H9 (cell line): ENCODE measurements at places on chromosomes 7 and 10.
A peak's percentile ranks its signal among the peaks of the same experiment; 100 is the strongest.

GRCh38 chr10:44950326-44951225 lies 9.0 kb upstream of the RASSF4 start:
- no peaks in the 10 kb centered on the region for H3K27me3 ChIP-seq
- H3K36me3 ChIP-seq, result peaks cover 13% of the 10 kb centered on the region
- H3K4me1 ChIP-seq, result peaks cover 7% of the 10 kb centered on the region
- H3K4me3 ChIP-seq, result no peak overlapping the region
- no peak overlapping the region for H3K27ac ChIP-seq
- DNase-seq, result peak; percentile 20

GRCh38 chr10:13983035-13983434 lies 347.7 kb downstream of the FRMD4A start:
- DNase-seq, result no peak
- H3K4me1 ChIP-seq, result no peaks in the 10 kb centered on the region
- H3K4me3 ChIP-seq, result no peak overlapping the region
- no peaks in the 10 kb centered on the region; the same call in 2 of the 3 replicates for H3K36me3 ChIP-seq
- H3K27me3 ChIP-seq, result no peaks in the 10 kb centered on the region
- H3K27ac ChIP-seq, result no peak overlapping the region

DNA sequence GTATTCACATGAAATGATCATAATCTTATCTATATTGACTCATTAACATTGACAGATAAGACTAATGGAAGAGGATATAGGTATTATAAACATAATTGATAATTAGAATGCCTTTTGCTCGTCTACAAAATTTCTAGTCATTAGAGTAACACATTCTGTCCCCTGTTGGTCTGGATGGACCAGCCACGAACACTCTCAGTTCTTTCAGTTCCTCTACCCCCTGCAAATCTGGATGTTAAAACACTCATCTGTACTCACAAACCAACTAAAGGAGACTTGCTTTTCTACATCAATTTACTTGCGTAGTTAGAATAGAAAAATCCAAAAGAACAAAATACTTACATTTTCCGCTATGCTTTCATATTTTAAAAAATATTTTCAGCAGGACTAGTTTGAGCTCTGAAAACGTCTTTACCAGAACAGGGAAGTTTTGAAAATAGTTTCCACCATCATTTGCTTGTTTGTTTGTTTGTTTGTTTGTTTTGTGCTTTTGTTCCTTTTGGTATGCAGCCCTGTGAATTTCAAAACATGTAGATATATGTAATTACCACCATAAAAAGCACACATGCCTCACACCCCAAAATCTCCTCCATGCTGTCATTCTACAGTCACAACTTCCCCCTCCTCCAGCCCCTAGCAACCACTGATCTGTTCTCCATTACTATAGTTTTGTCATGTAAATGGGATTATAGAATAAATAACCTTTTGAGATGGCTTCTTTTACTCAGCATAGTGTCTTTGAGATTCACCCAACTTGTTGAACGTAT lies 103.8 kb downstream of the FZD1 start:
- H3K27me3 ChIP-seq, result no peaks in the 10 kb centered on the region
- no peak overlapping the region for H3K27ac ChIP-seq
- no peaks in the 10 kb centered on the region for H3K36me3 ChIP-seq
- DNase-seq, result no peak
- no peaks in the 10 kb centered on the region; the same call in 1 of the 2 replicates for H3K4me1 ChIP-seq

DNA sequence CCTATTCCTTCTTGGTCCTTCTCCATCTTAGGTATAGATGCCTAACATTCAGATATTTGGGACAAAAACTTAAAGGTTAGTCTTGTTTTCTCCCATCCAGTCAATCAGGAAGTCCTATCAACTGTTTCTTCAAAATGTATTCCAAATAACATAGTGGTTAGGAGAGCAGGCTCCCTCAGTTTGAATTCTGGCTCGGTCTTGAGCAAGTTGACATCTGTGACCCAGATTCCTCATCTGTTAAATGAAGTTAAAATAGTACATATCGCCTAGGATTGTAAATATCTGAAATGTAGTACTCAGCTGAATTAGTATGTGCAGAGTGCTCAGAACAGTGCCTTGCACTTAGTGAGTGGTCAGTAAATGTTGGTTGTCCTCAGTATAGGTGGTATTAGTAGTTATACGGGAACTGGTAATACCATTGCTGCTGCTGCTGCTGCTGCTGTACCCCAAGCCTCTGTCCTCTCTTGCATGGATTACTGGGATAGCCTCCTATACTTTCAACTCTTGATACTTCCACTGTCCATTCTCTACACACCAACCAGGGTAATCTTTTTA lies 58.6 kb downstream of the RALA start:
- H3K4me1 ChIP-seq, result peaks cover 8% of the 10 kb centered on the region; the same call in 1 of the 2 replicates
- H3K36me3 ChIP-seq, result peaks cover 1% of the 10 kb centered on the region; the same call in 1 of the 3 replicates
- no peaks in the 10 kb centered on the region for H3K27me3 ChIP-seq
- no peak overlapping the region for H3K4me3 ChIP-seq
- no peak for DNase-seq
- no peak overlapping the region for H3K27ac ChIP-seq

DNA sequence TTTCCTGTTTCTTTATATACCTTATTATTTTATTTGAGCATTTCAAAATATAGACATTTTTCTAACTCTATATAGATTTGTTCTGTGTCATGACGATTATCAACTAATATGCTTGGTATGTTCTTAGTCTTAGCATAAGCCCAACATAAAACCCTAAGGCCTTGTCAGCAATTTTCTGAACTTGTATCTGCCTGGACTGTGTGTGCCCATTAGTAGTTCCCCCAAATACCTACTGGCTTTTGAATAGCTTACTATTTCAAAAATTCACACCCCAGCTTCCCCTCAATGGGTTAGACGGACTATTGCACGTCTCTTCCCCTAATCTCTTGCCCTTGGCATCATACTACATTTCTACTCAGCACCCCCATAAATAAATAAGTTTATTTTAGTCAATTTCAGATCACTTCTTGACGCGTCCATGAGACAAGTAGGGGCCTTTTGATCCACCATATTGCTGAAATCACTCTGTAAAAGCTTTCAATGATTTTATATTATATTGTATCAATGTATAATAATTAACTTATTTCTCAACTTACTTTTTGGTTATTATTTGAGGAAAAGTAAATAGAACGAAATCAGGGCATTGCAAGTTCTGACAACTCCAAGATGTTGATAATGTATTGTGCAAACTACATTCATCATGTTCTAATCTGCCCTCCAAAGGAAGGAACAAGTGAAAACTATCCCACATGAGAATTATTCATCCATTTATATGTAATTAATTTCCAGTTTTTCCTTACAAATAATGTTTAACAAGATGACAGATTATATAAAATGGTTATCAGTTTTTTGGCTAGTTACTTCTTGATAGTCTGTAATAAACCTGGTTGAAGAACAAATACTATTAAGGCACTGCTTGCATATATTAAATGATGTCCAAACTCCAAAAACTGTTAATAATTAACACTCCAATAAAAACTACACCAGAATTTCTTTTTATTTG lies 1.1 kb upstream of the AKR1C3 start:
- no peak for DNase-seq
- no peaks in the 10 kb centered on the region; the same call in 2 of the 3 replicates for H3K36me3 ChIP-seq
- no peak overlapping the region for H3K4me3 ChIP-seq
- no peak overlapping the region for H3K27ac ChIP-seq
- H3K4me1 ChIP-seq, result no peaks in the 10 kb centered on the region; the same call in 1 of the 2 replicates
- no peaks in the 10 kb centered on the region for H3K27me3 ChIP-seq

DNA sequence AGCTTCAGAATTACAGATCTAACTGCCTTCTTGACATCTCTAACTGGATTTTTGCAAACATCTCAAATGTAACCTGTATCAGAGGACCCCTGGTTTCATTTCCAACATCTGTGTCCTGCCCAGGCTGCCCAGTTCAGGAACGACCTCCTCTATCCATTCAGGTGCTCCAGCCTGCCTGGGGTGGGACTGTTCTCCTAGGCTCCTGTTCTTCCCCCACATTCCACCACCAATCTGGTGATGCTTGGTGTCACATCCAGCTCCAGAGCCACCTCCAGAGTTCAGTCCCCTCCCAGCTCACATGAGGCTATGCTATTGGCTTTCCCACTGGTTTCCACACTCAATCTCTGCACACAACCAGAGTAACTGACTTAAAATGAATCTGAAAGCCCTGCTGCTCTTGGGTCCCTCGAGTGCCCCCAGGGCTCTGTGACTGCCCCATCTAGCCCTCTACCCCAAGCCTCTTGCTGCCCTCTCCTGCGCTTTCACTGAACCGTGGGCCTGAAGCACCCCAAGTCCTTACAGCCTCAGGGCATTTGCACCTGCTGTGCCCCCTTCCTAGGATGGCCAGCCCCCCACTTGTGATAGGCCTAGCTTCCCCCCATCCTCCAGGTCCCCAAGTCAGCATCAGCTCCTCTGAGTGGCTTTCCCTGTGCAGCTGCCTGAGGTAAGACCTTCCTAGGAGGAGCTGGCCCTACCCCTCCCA lies 46.1 kb downstream of the PPIF start:
- DNase-seq, result no peak
- H3K27ac ChIP-seq, result no peak overlapping the region
- H3K36me3 ChIP-seq, result no peaks in the 10 kb centered on the region
- H3K4me3 ChIP-seq, result no peak overlapping the region
- H3K4me1 ChIP-seq, result no peaks in the 10 kb centered on the region

DNA sequence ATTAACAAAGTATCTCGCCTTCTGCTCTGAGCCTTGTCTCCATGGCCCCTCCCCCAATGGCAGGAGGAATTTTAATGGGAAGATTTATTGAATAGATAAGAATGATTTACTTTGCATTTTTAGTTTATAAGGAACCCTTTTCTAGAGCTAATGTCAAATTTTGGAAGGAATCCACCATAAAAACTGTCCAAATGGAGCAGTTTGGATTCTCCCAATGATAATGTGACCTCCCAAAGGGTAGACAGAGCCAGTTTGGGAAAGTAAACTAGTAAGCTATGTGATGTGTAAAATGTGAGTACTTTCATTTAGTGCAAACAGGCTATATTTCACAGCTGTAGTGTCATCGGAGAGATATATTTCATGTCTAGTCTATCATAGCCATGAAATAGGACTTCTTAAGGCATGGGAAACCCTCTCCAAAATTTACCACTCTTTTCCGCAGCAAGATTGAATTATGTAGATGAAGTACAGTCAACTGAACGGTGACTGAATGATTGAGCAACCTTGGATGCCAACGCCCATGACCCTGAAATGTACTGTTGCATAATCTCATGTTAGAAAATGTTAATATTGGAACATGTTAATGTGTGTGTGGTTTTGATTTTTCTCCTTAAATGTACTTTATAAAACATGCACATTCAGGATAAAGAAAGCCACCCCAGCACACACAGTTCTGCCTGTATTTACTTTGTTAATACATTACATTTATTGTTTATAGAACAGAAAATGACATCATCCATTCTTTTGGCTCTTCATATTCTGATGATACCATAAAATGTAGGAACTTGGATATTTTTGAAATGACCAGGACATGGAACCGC lies 140.6 kb downstream of the NRP1 start:
- DNase-seq, result no peak
- no peaks in the 10 kb centered on the region for H3K36me3 ChIP-seq
- no peaks in the 10 kb centered on the region for H3K4me1 ChIP-seq
- H3K27ac ChIP-seq, result no peak overlapping the region
- H3K4me3 ChIP-seq, result no peak overlapping the region

GRCh38 chr10:77467422-77467963 lies 170.1 kb downstream of the KCNMA1 start:
- H3K4me1 ChIP-seq, result peaks cover 3% of the 10 kb centered on the region; the same call in 1 of the 2 replicates
- H3K27ac ChIP-seq, result no peak overlapping the region
- H3K27me3 ChIP-seq, result no peaks in the 10 kb centered on the region
- no peaks in the 10 kb centered on the region for H3K36me3 ChIP-seq

DNA sequence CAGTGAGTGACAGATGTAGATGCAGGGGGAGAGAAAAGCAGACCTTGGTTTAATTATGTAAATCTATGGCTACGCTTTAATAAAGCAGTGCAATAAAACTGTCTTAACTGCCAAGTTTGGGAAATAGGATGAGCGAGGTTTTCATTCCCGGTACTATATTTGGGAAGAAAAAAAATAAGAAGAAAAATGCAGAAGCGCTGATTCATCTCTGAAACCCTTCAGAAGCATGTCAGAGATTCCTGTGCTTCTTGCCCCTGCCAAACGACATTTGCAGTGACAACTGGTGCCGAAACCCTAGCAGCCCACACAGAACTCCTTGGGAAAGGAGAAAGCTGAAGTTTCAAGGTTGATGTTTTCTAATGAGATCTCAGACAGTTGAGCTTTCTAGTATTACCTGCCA lies 380.7 kb downstream of the REEP3 start:
- DNase-seq, result no peak
- no peak overlapping the region for H3K4me3 ChIP-seq
- no peaks in the 10 kb centered on the region for H3K27me3 ChIP-seq
- H3K36me3 ChIP-seq, result no peaks in the 10 kb centered on the region

DNA sequence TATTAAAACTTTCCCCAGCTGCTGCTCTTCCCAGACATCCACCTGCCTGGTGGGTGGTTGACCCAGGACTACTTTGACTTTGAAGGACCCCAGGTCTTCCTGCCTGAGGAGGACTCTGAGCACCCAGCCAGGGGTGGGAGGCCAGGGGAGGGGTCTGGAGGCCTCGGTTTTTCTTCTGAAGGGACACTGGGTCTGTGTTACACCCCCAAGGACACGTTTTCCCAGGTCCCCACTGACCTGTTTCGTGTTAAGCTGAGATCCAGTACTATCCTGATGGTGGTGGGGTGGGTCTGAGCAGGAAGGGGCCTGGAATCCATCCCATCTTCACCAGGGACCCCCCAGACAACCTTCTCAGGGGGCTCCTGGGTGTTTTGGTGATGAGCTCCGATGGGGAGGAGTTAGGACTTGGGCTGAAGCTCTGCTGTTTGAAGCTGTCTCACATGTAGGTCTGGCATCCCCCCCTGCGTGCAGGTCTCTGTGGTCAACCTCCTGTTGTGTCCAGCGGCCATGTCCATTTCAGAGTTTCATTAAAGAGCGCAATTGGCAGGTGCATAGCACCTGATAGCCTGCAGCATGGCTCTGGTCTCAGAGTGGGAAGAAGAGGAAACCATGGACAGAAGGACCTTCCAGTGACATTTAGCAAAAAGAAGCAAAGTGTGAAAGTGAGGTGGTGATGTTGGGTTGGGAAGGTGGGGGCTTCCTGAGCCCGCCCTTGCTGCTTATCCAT lies 3.5 kb downstream of the JAKMIP3 start:
- peaks cover 2% of the 10 kb centered on the region; the same call in 1 of the 2 replicates for H3K4me1 ChIP-seq
- H3K36me3 ChIP-seq, result no peaks in the 10 kb centered on the region; the same call in 2 of the 3 replicates
- DNase-seq, result no peak

GRCh38 chr7:139044813-139045794 lies 9.3 kb upstream of the ZC3HAV1L start:
- peaks cover 2% of the 10 kb centered on the region; the same call in 2 of the 3 replicates for H3K36me3 ChIP-seq
- no peak overlapping the region for H3K27ac ChIP-seq
- H3K4me1 ChIP-seq, result no peaks in the 10 kb centered on the region; the same call in 1 of the 2 replicates
- H3K27me3 ChIP-seq, result no peaks in the 10 kb centered on the region
- no peak overlapping the region for H3K4me3 ChIP-seq

DNA sequence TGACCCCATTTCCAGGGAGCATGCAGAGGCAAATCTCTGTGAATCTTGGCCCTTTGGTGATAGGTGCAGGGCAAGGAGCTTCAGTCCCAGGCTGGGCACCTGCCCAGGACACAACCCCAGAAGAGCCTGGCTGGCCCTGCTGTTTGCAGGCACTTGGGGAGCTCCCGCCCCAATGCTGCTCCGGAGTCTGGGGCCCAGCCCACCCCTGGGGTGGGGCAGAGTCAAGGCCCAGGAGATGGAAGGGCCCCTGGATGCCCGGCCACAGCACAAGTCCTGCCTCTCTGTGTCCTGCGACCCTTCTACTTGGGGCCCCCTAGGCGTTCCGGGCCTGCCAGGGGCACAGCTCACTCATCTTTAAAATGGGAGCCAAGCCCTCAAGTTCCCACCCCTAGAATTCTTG lies 24.7 kb downstream of the PDGFA start:
- no peak overlapping the region for H3K4me3 ChIP-seq
- H3K27ac ChIP-seq, result no peak overlapping the region
- DNase-seq, result no peak
- no peaks in the 10 kb centered on the region for H3K4me1 ChIP-seq
- no peaks in the 10 kb centered on the region for H3K27me3 ChIP-seq
